ENCODE measurements at places on chromosomes 16 and 17. TPM values are rescaled to one million over a fixed set of nuclear protein-coding genes. Genes with fewer than 3 reads are reported as not detected.

Gene HBQ1
- not detected for total RNA-seq

DNA sequence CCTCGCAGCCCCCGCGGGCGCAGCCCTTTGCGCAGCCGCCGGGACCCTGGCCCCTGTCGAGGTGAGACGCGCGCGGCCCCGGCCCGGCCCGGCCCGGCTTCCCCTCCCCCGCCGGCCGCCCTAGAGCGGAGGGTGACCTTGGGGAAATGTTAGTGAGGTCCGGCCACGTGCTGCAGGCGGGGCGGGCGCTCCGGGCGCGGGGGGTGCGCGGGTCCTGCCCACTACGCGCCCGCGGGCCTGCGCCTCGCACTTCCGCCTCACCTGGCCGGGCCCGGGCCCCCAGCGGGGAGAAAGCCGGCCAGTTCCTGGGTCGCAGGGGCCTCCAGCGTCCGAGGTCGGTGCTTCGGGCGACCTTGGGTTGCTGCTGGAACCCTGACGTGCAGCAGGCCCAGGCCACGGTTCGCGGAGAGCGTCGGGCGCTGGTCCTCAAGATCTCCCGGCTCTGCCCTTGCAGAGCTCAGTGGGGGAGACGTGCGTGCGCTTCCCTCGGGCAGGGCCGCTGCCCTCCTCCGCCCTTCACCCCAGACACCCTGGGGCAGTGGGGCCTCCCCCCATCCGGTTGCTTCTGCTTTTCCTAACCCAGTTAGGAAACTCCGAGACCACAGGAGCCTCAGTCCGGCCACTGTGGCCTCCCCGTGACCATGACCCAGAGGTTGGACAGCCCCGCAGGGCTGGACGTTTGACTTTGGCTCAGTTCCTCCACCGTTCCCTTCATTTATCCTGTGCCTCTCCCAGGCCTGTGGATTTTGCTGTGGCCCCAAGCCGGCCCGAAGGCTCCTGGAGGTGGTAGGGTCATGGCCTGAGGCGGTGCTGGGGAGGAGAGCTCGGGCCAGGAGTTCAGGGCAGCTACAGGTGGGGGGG lies 791 bp downstream of the MCRIP2 start:
- DNase-seq: no peak

Gene DPH1
- total RNA-seq: 33.9 TPM

Gene ZFP3
- total RNA-seq: 0.17 TPM

Gene ABCA5
- 0.75 TPM for total RNA-seq

GRCh38 chr16:77594057-77594456 lies 128.3 kb upstream of the NUDT7 start:
- no peak for DNase-seq

Gene MFAP4
- 0.13 TPM for total RNA-seq

GRCh38 chr16:68013440-68013839 lies 2.3 kb downstream of the DPEP2NB start:
- DNase-seq: no peak

GRCh38 chr17:54102246-54102645 lies 279.5 kb downstream of the KIF2B start:
- DNase-seq: no peak

Gene C17orf100
- total RNA-seq: 0.45 TPM

Gene KRTAP4-6
- total RNA-seq: not detected
